Non-pigmented ciliary epithelial cell (primary cell): ENCODE measurements at places on chromosomes 1 and 21.

- DNase-seq, result peak; percentile 99
Measured at GRCh38 chr1:162856260-162856659, 4.7 kb downstream of the CCDC190 start.

- DNase-seq, result no peak
Measured at GRCh38 chr1:213988507-213989001, 781 bp downstream of the PROX1 start.

DNA sequence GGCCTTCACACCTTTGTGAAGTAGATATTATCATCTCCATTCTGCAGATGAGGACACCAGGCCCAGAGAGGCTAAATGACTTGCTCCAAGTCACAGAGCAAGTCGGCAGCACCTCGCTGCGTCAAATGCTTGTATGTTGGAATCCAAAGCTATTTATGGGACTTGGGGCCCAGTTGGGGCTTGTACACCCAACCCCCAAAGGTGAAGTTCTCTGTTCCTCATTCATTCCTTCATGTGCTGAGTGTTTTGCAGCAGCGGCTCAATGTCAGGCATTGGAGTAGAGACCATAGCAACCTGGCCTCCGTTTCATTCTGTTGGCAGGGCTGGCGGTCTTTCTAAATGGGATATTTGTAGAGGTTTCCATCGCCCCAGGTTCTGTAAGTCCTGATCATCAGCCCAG is 113.4 kb upstream of the SLC25A33 start:
- DNase-seq, result no peak

- no peak for DNase-seq
Measured at GRCh38 chr1:64590316-64590715, 120.4 kb downstream of the CACHD1 start.

- no peak for DNase-seq
Measured at GRCh38 chr1:240691909-240692705, 80.2 kb upstream of the GREM2 start.

GRCh38 chr1:13832100-13832499 is 132.1 kb downstream of the PRDM2 start:
- no peak for DNase-seq

GRCh38 chr1:245621589-245621988 is 466.8 kb downstream of the KIF26B start:
- DNase-seq, result no peak

DNA sequence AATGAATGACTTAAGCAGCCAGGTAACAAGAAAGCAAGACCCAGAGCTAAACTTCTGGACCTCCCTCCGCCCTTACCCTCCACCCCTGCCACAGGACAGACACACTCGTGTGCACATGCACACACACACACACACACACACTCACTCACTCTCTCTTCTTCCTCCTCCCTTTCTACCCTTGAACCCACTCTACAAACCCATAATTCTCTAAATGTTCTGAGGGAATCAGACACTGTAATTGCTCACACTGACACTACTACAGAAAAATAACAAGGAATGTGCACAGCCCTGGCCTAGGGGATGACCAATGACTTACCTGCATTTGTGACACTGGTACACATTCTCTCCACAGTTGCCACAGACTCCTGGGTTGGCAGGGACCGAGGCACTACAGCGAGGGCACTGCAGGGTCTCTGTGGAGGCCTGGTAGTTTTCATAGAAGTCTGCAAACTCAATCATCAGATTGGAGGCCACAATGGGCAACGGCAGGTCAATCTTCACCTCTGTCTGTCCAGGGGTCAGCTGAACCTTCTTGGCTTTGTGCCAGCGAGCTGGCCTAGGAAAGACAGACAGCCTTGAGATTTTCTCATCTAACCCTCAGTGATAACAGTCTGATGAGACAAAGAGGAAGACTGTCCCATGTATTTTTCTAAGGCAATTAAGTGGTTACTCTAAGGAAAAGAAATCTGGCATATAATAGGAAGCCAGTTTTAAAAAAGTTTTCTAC is 94.8 kb downstream of the UBR4 start:
- DNase-seq, result no peak

GRCh38 chr1:150186789-150187559 is 37.3 kb downstream of the PLEKHO1 start:
- DNase-seq, result no peak
